ENCODE measurements at places on chromosomes 2 and 18.

GRCh38 chr2:46171411-46171953 is 125.7 kb upstream of the EPAS1 start:
- no peak for DNase-seq

GRCh38 chr2:221517696-221518151 is 54.4 kb downstream of the EPHA4 start:
- DNase-seq = peak; percentile 38

DNA sequence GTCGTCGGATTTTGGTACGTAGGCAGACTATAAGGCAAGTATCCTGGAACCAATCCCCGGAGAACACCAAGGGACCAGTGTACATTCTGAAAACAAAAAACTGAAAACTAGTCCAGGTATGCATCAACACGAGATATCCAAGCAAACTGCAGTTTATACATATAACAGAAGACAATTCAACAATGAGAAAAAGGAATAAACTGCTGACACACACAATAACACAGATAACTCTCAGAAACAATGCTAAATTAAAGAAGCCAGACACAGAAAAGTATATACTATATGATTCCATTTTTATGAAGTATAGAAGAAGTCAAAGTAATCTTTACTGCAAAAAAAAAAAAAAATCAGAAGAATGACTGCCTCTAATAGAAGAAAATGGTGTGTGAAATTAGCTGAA is 5.9 kb downstream of the ROCK2 start:
- DNase-seq = no peak

- no peak for DNase-seq
These were observed 58.5 kb downstream of the ADCY3 start for GRCh38 chr2:24861500-24861899.

DNA sequence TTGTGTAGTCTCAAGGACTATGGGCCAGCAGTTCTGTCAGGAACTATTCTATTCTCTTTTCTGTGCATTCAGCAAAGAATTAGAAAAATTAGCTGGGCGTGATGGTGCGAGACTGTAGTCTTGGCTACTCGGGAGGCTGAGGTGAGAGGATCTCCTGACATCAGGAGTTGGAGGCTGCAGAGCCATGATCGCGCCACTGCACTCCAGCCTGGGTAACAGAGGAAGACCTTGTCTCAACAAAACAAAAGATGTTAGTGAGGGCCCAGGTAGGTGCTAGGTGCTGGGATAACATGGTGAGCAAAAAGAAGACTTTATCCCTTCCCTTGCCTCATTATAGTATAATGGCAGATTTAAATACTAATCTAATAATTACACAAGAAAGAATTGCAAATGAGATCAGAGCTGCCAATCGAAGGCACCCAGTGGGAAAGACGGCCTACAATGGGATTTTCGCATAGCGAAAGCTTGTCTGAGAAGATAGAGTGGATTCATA is 447 bp upstream of the MRPL19 start:
- DNase-seq = no peak

DNA sequence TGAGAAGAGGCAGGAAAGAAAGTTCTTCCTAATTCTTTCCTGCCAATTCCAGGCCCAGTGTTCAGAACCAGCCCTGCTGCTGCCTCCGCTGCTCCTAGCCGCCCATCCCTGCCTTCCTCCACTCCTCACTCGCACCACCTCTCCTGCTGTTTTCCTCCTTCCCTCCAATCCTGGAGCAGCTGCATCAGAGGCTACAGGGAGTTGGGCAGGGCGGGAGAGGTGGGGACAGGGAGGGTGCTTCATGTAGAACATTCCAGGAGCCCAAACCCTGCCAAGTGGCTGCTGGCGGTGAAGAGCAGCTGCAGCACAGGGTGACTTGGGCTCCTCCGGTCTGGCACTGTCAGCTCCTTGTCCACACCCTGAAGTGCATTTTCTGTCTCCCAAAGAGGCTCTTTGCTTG is 176.3 kb downstream of the TNS1 start:
- no peak for DNase-seq

DNA sequence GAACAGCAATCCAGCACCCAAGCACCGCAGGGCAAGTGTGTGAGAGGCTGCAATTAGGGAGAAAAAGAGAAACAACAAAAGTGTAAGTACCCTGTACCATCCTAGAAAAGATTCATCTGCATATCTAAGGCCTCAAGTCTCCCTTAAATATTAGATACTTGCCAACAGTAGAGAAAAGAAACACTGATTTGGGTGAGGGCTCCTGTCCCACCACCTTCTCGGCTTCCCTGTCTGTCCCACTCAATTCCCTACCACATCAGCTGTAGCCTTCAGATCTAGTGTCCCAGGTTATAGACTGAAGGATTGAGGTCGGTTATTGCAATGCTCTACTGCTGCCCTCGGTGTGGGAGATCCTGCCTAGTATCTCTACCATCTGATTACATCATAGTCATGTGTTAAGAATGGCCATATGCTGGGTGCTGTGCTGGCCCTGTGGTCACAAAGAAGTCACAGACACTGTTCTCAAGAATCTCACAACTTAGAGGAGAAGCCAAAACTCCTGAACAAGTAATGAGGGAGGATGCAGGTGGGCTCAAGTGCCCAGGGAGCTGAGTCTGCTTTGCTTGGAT is 2.5 kb downstream of the RAX start:
- DNase-seq = no peak

DNA sequence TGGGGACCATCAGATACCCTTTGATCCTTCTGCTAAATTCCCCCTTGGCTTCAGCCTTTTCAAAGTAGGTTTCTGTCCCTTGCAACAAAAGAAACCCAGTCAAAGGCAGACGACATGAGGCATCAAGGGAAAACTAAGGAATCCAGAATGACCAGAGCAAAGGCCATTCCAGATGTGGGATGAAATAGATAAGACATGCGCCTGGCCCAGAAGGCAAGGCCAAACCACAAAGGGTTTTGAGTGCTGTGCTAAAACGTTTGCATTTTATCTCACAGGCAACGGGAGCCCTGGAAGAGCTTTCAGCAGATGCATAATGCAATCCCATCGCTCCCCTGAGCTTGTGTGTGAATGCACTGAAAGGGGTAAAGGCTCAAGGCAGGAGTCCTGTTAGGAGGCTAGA is 17.7 kb downstream of the CXCR1 start:
- no peak for DNase-seq

- DNase-seq = no peak
These were observed 16.1 kb downstream of the ST3GAL5 start for GRCh38 chr2:85872536-85873161.

- DNase-seq = no peak
These were observed 25.0 kb downstream of the SPEG start for GRCh38 chr2:219459460-219460311.

All from stimulated activated CD8-positive, alpha-beta memory T cell treated with anti-CD3 and anti-CD28 coated beads, Interleukin-4, amount 100 ng/mL, for 1 hour (primary cell).